Urinary bladder (tissue), 4 donors: ENCODE measurements at places on chromosomes 12 and 14. TPM values are rescaled to one million over a fixed set of nuclear protein-coding genes. Genes with fewer than 3 reads are reported as not detected.

CAND1 gene
- 210 TPM for total RNA-seq

AP4S1 gene
- total RNA-seq, result 19.6 TPM

IGF1 gene
- 71.1 TPM for total RNA-seq

ZNF891 gene
- 7.3 TPM for total RNA-seq

MYF5 gene
- total RNA-seq, result 5.4 TPM

KRT72 gene
- total RNA-seq, result not detected

CNTN1 gene
- 63.4 TPM for total RNA-seq

AMN gene
- total RNA-seq, result 0.21 TPM

CDC42BPB gene
- total RNA-seq, result 74.4 TPM

NID2 gene
- total RNA-seq, result 102 TPM

HAL gene
- total RNA-seq, result not detected

- no peak for DNase-seq
Measured at GRCh38 chr14:71208702-71209357, 301.6 kb downstream of the PCNX1 start.

DNA sequence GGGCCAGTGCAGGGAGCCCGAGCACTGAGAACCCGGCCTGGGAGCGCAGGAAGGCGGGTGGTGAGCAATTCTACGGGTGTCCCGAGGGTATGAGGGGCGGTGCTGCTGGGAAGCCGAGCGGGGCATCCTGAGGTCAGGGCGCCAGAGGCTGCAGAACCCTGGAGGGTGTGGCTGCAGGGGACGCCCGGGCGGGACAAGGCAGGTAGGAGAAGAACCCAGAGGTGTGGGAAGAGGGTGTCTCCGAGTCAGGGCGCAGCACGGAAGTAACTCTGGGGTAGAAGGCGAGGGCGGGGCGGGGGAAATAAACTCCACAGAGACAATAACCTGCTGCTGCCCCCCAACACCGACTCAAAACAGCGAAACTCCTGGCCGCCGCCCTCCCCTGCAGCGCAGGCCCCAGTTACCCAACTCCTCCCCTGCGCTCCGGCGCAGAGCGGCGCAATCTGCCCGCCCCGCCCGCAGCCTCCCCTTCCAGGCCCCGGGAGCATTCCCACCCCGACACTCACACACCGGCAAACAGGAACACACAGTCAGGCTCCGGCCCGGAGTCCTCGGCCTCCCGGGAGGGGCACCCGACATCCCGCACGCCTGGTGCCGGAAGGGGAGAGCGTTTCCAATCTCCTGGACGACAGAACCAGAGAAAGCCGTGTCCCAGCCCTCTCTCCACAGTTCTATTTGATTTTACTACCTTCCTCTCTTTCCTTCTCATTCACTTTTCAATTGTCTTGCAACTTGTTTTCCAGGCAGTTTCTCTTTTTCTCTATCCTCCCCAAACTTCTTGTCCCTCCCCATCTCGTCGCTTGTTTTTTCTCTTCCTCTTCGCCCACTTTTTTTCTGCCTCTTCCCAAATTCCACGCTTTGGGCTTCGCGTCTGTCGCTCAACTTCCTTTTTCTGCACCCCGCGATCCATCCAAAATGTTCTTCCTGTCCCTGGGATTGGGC is 2.4 kb downstream of the HRK start:
- no peak for DNase-seq

GRCh38 chr12:74619084-74619483 is 81.4 kb downstream of the ATXN7L3B start:
- DNase-seq, result no peak

- DNase-seq, result no peak
Measured at GRCh38 chr14:89673512-89674225, 256.6 kb upstream of the FOXN3 start.

DNA sequence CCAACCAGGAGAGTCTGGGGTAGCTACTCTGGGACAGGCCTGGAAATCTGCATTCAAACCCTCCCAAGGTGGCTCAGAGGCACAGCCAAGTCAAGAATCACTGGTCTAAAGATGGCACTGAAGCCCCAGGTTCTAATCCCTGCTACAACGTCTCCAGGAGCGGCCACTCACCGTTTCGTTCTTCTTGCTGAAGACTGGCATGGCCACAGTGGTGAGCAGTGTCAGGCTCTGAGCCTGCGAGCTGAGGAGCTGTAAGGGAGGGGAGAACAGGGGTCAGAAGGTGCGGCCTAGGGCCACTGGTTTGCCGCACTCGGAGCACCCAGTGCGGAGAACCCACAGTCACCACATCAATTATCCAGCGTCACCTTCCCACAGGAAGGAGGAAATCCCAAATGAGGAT is 38.8 kb downstream of the CACNA2D4 start:
- no peak for DNase-seq

- no peak for DNase-seq
Measured at GRCh38 chr12:107983756-107984472, 145.2 kb upstream of the WSCD2 start.

- DNase-seq, result no peak
Measured at GRCh38 chr14:78242086-78242485, 71.9 kb downstream of the NRXN3 start.

GRCh38 chr12:117035287-117035686 is 63.9 kb downstream of the TESC start:
- no peak for DNase-seq

- no peak for DNase-seq
Measured at GRCh38 chr14:97584528-97584927, 787.3 kb downstream of the VRK1 start.

DNA sequence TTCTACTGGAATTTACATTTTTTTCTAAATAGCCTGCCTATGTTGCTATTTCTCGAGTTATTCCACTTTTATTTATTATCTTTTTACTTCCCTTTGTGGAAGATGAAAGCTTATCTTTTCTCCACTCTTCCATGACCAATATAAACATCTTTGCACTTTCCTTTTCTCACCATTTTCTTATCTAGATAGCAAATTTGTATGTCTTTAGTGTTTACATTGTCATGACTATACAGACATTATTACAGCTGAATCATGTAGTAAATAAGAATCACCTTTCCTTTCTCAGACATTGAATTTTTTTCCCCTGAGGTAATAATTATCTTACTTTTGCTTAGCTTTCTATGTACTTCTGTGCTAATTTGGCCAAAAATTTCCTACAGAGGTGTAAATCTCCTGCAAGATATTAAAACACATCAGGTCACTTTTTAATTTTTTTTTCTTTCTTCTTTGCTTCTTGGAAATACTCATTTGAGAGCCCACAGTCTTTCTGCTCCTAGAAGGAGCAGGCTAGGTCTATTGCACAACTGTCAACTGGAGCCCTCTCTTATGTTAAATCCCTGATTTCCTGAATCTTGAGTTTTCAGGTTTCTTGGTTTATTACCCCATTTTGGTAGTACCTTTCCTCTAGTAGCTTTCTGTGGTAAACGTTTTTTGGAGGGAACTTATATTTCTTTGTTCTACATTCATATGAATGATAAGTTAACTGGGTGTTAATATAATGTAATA is 109.0 kb upstream of the ATP2B1 start:
- no peak for DNase-seq

GRCh38 chr12:26157001-26157400 is 32.2 kb upstream of the BHLHE41 start:
- DNase-seq, result no peak

DNA sequence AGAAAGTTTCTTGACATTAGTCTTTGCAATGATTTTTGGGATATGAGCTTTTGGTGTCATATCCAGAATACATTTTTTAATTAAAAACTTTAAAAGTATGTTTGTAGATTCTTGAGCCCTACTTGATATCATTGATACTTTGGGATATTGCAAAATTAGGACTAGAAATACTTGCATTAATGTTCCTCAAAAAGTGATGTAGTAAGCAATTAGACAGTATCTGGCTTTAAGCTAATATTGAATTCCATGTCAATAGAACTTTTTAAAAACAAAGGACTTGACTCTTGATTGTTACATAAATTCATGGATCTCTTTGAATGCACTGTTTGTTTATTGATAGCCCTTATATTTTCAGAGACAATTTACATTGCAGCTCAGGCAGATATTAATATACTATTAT is 15.6 kb downstream of the PEX5 start:
- DNase-seq, result no peak

DNA sequence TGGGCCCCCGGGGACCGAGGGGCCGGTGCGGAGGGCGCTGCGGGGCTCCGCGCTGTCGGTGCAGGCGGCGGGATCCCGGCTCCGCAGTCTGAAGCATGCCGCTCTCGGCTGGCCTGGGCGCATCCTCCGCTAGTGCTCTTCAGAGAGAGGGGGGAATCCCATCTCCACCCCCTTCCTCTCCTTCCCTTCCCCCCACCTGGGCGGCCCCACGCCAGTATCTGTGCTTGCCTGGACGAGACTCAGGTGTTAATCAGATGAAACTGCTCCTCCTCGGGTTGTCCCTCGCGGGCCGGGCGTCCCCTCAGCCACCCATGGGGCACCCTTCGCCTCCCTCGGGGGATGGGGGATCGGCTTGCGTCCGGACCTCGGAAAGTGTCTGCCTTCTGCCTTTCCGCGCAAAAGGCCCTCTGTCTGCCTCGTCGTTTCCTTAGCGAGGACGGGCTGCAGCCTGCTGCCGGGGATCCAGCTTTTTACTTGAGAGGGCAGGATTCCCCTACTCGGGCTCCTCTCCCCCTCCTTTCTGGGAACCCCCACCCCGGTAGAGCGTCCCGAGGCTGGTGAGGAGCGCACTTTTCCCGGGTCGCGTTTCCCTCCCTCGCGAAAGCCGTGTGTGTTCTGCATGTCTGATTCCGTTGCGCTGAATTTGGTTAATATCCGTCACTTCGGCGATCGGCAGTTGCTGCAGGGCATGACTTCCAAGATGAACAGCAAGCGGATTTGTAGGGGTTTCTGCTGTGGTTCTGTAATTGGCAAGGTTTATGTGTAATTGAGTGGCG is 1.1 kb downstream of the GPHN start:
- DNase-seq, result no peak
